Activated gamma-delta T cell treated with Interleukin-2 at 50 U/mL for 16 hours (primary cell): ENCODE measurements at places on chromosomes 12 and 14.

GRCh38 chr12:131613678-131614077, 97.2 kb upstream of the SFSWAP start:
- no peak for DNase-seq

GRCh38 chr14:28690029-28690692, 76.4 kb upstream of the FOXG1 start:
- no peak for DNase-seq

GRCh38 chr12:116637589-116638150, 78.5 kb downstream of the MAP1LC3B2 start:
- no peak for DNase-seq

- DNase-seq, result no peak
Measured at GRCh38 chr12:5154091-5154490, 110.4 kb downstream of the KCNA5 start.

GRCh38 chr14:33782923-33783322, 168.0 kb downstream of the EGLN3 start:
- no peak for DNase-seq

- no peak for DNase-seq
Measured at GRCh38 chr12:126447346-126447745, 1382.1 kb downstream of the AACS start.
